Metanephros (tissue), 2 donors: ENCODE measurements at places on chromosomes 11 and 22. TPM values are rescaled to one million over a fixed set of nuclear protein-coding genes. Genes with fewer than 3 reads are reported as not detected.

TRIM49 gene
- not detected for total RNA-seq

PIK3IP1 gene
- 23.6 TPM for total RNA-seq

ISX gene
- total RNA-seq, result 0.06 TPM

SERGEF gene
- total RNA-seq, result 14.2 TPM

FJX1 gene
- 16.4 TPM for total RNA-seq

CHRDL2 gene
- total RNA-seq, result 0.64 TPM

APOA4 gene
- total RNA-seq, result 0.35 TPM

POLR2F gene
- 32.3 TPM for total RNA-seq

KRTAP5-10 gene
- total RNA-seq, result not detected

PRRG4 gene
- total RNA-seq, result 4.0 TPM

HORMAD2 gene
- total RNA-seq, result not detected

TMPRSS13 gene
- 0.76 TPM for total RNA-seq

TSGA10IP gene
- total RNA-seq, result not detected

FAM83F gene
- total RNA-seq, result 2.5 TPM

SERHL2 gene
- total RNA-seq, result 2.7 TPM

SPTBN2 gene
- total RNA-seq, result 99.8 TPM

DMC1 gene
- total RNA-seq, result 2.9 TPM

ASRGL1 gene
- 37.1 TPM for total RNA-seq

TMEM223 gene
- total RNA-seq, result 20.4 TPM

C1QTNF4 gene
- 9.6 TPM for total RNA-seq

TBRG1 gene
- 34.8 TPM for total RNA-seq

C2CD3 gene
- 26.4 TPM for total RNA-seq

TIMM10 gene
- 26.3 TPM for total RNA-seq

CDC42EP1 gene
- 40.2 TPM for total RNA-seq

PHOX2A gene
- not detected for total RNA-seq

E2F8 gene
- total RNA-seq, result 6.4 TPM

PRR5L gene
- total RNA-seq, result 30.7 TPM

MICAL2 gene
- total RNA-seq, result 22.2 TPM

KRTAP5-2 gene
- total RNA-seq, result not detected

PLAAT5 gene
- total RNA-seq, result 2.0 TPM

MPZL3 gene
- 6.2 TPM for total RNA-seq

PATE2 gene
- not detected for total RNA-seq

TRIM49C gene
- total RNA-seq, result not detected

C22orf42 gene
- not detected for total RNA-seq

C1QTNF5 gene
- 39.0 TPM for total RNA-seq

MB gene
- total RNA-seq, result 41.5 TPM

RFPL1 gene
- total RNA-seq, result not detected

PANX2 gene
- total RNA-seq, result 0.82 TPM

KCNJ11 gene
- total RNA-seq, result 17.0 TPM

CARD16 gene
- total RNA-seq, result 1.8 TPM

EMID1 gene
- 58.3 TPM for total RNA-seq

PRR33 gene
- total RNA-seq, result 1.3 TPM

LARGE2 gene
- total RNA-seq, result 14.3 TPM

DEFB131B gene
- total RNA-seq, result not detected

ZFPL1 gene
- 29.6 TPM for total RNA-seq

OR51G2 gene
- not detected for total RNA-seq

CREB3L1 gene
- total RNA-seq, result 11.7 TPM

CD3D gene
- 1.4 TPM for total RNA-seq

MS4A12 gene
- not detected for total RNA-seq

ADSL gene
- 88.3 TPM for total RNA-seq

KCNJ1 gene
- 120 TPM for total RNA-seq

ZC3H7B gene
- 68.1 TPM for total RNA-seq

SCUBE2 gene
- 13.6 TPM for total RNA-seq

ACTN3 gene
- 37.8 TPM for total RNA-seq
